ENCODE measurements at places on chromosomes 6 and 20. TPM values are rescaled to one million over a fixed set of nuclear protein-coding genes. Genes with fewer than 3 reads are reported as not detected.
A peak's percentile ranks its signal among the peaks of the same experiment; 100 is the strongest.

BFSP1 gene
- total RNA-seq: 0.50 TPM

- DNase-seq: no peak
- no peak overlapping the region for H3K4me3 ChIP-seq
- H3K4me1 ChIP-seq: peaks cover 14% of the 10 kb centered on the region
- H3K27ac ChIP-seq: no peak overlapping the region
- H3K27me3 ChIP-seq: no peaks in the 10 kb centered on the region
Measured at GRCh38 chr20:37538003-37538402, 10.3 kb upstream of the BLCAP start.

GRCh38 chr6:37140145-37140544 lies 29.8 kb upstream of the PIM1 start:
- H3K27ac ChIP-seq: no peak overlapping the region
- peaks cover 6% of the 10 kb centered on the region for H3K4me1 ChIP-seq
- H3K27me3 ChIP-seq: no peaks in the 10 kb centered on the region
- no peaks in the 10 kb centered on the region for H3K36me3 ChIP-seq

GRCh38 chr6:22444330-22444729 lies 125.0 kb upstream of the HDGFL1 start:
- no peaks in the 10 kb centered on the region for H3K36me3 ChIP-seq
- H3K27me3 ChIP-seq: no peaks in the 10 kb centered on the region
- H3K27ac ChIP-seq: no peak overlapping the region
- no peak overlapping the region for H3K4me3 ChIP-seq
- no peak for DNase-seq
- no peaks in the 10 kb centered on the region for H3K4me1 ChIP-seq

DNA sequence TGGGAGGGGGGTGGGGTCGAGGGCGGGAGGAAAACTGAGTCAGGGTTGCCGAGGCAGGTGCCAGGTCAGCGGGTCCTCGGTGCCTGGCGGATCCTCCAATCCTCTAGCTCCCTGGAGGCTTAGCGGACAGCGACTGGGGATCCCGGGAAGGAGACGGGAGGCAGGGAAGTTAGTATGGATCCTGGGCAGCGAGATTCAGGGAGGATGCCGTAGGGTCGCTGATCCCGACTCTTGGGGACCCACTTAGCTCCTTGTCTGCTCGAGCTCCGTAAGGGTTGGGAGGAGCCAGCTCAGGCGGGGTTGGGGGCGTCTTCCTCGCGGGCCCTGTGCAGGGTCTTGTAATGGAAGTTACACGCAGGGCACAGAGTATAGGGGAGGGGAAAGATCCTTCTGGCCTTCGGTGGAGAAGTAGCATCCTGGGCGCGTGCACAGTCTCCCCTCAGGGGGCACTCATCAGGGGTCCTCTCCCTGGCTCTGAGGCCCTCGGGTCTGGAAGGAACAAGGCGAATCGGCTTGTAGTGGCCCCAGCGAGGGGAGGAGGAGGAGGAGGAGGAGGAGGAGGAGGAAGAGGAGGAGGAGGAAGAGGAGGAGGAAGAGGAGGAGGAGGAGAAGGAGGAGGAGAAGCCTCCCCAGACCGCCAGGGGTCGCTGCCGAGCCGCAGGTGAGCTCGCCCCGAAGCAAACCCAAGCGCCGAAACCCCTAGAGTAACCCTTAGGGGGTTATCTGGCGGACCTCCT lies 6.4 kb upstream of the SLC12A5 start:
- H3K4me1 ChIP-seq: no peaks in the 10 kb centered on the region
- H3K36me3 ChIP-seq: no peaks in the 10 kb centered on the region
- H3K27ac ChIP-seq: no peak overlapping the region
- peak; percentile 76 for DNase-seq
- H3K27me3 ChIP-seq: peaks cover 4% of the 10 kb centered on the region
- no peak overlapping the region for H3K4me3 ChIP-seq

DNA sequence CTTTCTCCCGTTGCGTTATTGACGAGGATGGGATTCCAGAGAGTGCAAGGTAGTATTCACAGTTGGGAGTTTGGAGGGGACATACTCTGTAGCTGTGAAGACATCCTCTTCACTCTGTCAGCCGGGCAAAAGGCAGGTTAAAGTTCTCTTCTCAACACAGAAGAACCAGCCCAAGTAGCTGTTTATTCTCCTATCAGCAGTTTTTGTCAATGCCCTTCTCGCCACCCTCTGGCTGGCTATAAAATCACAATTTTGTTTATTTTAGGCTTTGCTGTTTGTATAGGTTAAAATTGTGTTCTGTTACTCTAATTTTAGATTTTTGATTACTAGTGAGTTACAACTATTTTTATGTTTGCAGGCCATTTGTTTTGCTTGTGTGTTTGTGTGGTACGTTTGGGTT lies 37.9 kb upstream of the MAS1 start:
- no peak for DNase-seq
- H3K27me3 ChIP-seq: no peaks in the 10 kb centered on the region
- H3K36me3 ChIP-seq: no peaks in the 10 kb centered on the region
- no peaks in the 10 kb centered on the region for H3K4me1 ChIP-seq

- H3K4me3 ChIP-seq: no peak overlapping the region
- H3K27ac ChIP-seq: no peak overlapping the region
- peak; percentile 56 for DNase-seq
- peaks cover 29% of the 10 kb centered on the region for H3K27me3 ChIP-seq
- H3K36me3 ChIP-seq: no peaks in the 10 kb centered on the region
- H3K4me1 ChIP-seq: no peaks in the 10 kb centered on the region
Measured at GRCh38 chr6:1596088-1596852, 13.4 kb upstream of the FOXC1 start.

- H3K4me3 ChIP-seq: no peak overlapping the region
- no peaks in the 10 kb centered on the region for H3K36me3 ChIP-seq
- H3K4me1 ChIP-seq: no peaks in the 10 kb centered on the region
Measured at GRCh38 chr6:50939931-50940330, 121.3 kb downstream of the TFAP2B start.

- no peaks in the 10 kb centered on the region for H3K36me3 ChIP-seq
- H3K27ac ChIP-seq: no peak overlapping the region
- no peaks in the 10 kb centered on the region for H3K4me1 ChIP-seq
- DNase-seq: peak; percentile 31
- H3K4me3 ChIP-seq: no peak overlapping the region
Measured at GRCh38 chr6:150566486-150566885, 33.2 kb upstream of the PLEKHG1 start.

- no peak overlapping the region for H3K4me3 ChIP-seq
- no peaks in the 10 kb centered on the region for H3K4me1 ChIP-seq
- peak; percentile 30 for DNase-seq
- no peaks in the 10 kb centered on the region for H3K36me3 ChIP-seq
- no peaks in the 10 kb centered on the region for H3K27me3 ChIP-seq
- H3K27ac ChIP-seq: peak overlapping the region; percentile 40
Measured at GRCh38 chr6:25122001-25122400, 157.2 kb upstream of the CARMIL1 start.

ULBP3 gene
- total RNA-seq: 1.9 TPM

GRCh38 chr6:39086294-39086693 lies 28.7 kb downstream of the SAYSD1 start:
- H3K36me3 ChIP-seq: no peaks in the 10 kb centered on the region
- H3K4me1 ChIP-seq: no peaks in the 10 kb centered on the region
- DNase-seq: no peak
- no peak overlapping the region for H3K27ac ChIP-seq
- H3K4me3 ChIP-seq: no peak overlapping the region

EYA4 gene
- not detected for total RNA-seq

DNA sequence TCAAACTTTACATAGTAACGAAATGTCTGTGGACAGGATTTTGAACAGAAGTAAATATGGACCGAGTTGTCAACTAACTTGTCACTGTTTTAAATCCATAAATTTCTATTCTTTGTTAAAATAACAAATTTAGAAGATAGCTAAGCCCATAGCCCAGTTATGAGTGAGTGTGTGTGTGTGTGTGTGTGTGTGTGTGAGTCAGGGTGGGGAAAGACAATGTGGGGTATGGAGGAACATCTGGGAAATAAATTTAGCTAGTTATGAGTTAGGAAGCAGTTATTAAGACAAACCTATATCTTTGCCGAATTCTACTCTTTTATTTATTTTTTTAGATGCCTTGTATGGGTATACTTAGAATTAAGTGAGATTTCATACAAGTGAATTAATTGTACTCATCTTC lies 9.0 kb downstream of the TPBG start:
- no peaks in the 10 kb centered on the region for H3K36me3 ChIP-seq
- no peaks in the 10 kb centered on the region for H3K27me3 ChIP-seq
- no peaks in the 10 kb centered on the region for H3K4me1 ChIP-seq

DTNBP1 gene
- total RNA-seq: 22.0 TPM

DNA sequence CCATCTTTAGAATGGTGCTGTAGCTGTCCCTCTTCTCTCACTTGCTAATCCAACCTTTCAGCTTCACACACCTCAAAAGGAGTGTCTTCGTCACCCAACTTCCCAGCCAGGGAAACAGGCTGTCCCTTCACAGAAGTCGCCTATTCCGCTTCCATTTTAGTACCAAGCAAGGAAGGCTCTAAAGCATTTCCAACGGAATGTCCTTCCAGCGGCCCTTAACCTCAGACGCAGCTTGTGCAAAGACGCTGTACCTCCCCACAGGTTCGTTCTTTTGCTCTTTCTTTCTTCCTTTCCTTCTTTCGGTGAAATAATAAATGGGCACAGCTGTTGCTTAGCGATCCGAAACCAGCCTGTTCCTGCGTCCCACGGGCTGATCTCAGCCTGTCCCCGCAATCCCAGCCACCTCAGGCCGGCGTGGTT lies 1.5 kb downstream of the PTPRT start:
- peaks cover 22% of the 10 kb centered on the region for H3K27me3 ChIP-seq
- H3K27ac ChIP-seq: no peak overlapping the region
- H3K4me3 ChIP-seq: no peak overlapping the region
- no peaks in the 10 kb centered on the region for H3K36me3 ChIP-seq
- H3K4me1 ChIP-seq: no peaks in the 10 kb centered on the region

DNA sequence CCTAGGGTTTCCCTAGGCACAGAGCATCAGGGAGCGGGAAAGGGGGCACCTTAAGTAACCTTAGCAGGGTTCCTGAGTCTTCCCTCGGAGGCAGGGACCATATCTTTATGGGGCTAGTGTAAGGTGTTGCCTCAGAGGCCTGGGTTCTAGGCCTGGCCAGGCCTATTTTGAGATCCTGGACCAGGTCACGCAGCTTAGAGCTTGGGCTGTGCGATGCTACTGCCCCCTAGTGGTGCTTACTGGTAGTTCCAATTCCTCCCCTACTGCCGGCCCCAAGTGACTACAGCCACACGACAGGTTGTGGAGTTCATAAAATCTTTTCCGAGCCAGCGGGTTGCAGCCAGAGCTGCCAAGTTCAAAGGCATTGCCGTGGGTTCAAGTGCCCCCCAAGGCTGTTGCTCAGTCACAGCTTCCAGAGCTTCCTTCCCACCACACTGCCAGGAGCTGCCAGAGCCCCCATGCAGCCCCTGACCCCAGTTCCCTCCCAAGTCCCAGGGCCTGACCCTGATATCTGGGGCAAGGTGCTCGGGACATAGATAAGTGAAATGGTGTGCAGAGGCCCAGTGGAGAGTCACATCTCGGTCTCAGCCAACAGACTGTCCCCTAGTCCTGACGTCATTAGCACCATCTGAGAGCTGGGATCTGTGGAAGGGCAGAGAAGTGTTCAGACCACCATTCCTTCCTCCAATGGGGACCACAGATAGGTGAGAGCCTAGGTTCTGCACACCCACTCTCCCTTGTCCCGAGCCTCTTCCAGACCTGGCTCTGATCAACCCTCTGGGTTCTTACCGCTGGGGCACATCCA lies 3.3 kb downstream of the LRRC73 start:
- no peak overlapping the region for H3K4me3 ChIP-seq
- DNase-seq: peak; percentile 87
- H3K36me3 ChIP-seq: peaks cover 3% of the 10 kb centered on the region
- no peak overlapping the region for H3K27ac ChIP-seq

GRCh38 chr6:5446362-5447075 lies 185.2 kb downstream of the FARS2 start:
- H3K27ac ChIP-seq: no peak overlapping the region
- no peaks in the 10 kb centered on the region for H3K36me3 ChIP-seq
- H3K4me1 ChIP-seq: no peaks in the 10 kb centered on the region
- DNase-seq: no peak

NKAIN4 gene
- 0.29 TPM for total RNA-seq

- H3K27me3 ChIP-seq: no peaks in the 10 kb centered on the region
- H3K36me3 ChIP-seq: no peaks in the 10 kb centered on the region
- H3K27ac ChIP-seq: no peak overlapping the region
- DNase-seq: no peak
- H3K4me3 ChIP-seq: no peak overlapping the region
Measured at GRCh38 chr20:37081717-37082289, 14.0 kb downstream of the RBL1 start.

- no peaks in the 10 kb centered on the region for H3K36me3 ChIP-seq
- no peak overlapping the region for H3K4me3 ChIP-seq
- no peaks in the 10 kb centered on the region for H3K4me1 ChIP-seq
- H3K27me3 ChIP-seq: no peaks in the 10 kb centered on the region
- no peak overlapping the region for H3K27ac ChIP-seq
Measured at GRCh38 chr20:23645575-23645974, 7.8 kb upstream of the CST3 start.

DNA sequence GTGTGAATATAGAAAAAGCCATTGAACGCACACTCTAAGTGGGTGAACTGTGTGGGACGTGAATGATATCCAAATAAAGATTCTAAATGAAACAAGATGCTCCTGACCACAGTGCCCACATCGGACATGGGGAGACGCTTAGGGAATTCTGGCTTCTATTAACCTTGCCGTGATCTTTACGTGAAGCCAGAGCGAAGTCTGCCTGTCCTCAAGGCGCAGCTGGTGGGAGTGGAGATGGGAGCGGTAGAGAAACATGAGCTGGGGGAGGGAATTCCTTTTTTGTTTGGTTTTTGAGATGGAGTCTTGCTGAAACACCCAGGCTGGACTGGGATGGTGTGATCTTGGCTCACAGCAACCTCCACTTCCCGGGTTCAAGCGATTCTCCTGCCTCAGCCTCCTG lies 46.0 kb downstream of the VSTM2L start:
- DNase-seq: no peak
- H3K4me3 ChIP-seq: no peak overlapping the region
- H3K27ac ChIP-seq: no peak overlapping the region
- H3K4me1 ChIP-seq: no peaks in the 10 kb centered on the region

DNA sequence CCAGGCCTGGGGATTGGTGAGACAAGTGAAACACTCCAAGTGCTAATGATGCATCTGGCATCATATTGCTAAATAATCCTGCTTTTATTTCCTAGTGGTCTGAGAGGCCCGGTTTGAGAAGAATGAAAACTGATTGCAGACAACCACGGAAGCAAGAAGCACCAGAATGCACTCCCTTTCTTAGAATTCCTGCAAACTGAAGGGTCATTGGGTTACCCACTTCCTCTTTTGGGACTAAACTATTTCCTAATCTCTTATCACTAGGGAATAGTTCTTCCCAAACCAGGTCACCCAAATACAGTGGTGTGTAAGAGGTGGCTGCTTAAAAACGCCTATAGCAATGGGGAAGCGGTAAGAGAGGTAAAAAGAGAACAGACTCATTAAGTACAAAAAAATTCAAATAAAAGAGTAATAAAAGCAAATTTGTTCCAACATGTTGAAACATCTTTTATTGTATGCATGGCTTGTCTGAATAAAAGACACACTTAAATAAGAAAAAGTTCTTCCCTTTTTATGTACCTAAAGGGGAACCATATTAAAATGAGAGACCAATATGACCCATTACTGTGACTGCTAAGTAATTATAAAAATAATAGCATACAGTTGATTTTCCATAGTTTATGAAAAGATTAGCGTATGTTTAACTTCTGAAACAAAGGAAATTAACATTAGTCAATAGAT lies 125.8 kb downstream of the MYB start:
- H3K27me3 ChIP-seq: no peaks in the 10 kb centered on the region
- H3K36me3 ChIP-seq: no peaks in the 10 kb centered on the region
- DNase-seq: no peak
- no peaks in the 10 kb centered on the region for H3K4me1 ChIP-seq
- H3K27ac ChIP-seq: no peak overlapping the region
